ENCODE measurements at places on chromosomes 2 and 18.

DNA sequence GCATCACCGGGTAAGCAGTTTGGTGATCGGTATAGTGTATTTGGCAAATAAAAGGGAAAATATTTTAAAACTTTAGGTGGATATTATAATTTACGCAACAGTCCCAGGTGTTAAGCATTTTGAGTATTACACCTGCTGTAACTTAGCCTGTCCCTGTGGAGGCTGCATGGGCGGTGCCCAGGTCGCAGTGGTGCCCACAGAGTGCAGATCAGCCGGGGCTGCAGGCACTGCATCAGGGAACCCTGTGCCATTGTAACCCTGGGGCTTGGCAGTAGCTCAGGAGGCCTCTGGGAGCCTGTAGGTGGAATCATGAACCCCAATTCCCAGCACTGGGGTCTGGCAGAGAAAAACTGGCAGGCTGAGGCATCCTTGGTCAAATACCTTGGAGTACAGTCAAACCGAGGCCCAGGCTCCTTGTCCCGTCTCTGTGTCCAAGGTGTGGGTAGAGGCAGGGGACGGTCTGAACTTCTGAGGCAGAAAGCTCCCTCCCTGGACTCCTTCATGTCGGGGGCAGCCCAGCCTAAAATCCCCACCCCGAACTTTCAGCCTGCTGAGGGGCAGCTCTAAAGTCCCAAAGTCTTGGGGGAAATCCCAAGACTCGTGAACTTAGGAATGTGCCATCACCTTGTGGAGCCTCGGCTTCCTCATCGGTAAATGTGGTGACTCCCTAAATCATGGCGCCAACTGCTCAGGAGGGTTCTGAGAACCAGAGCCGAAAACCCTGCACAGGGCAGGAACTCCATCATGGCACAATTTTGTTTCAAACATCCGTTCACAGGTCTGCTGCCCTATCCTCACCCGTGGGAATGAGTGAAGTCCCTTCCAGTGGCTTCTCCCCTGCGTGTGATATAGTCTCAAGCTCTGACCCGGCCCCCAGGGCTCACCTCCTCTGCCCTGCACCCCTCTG is 85.7 kb downstream of the INHBB start:
- DNase-seq = no peak

GRCh38 chr18:48020337-48021250 is 90.1 kb upstream of the SMAD2 start:
- DNase-seq = no peak

DNA sequence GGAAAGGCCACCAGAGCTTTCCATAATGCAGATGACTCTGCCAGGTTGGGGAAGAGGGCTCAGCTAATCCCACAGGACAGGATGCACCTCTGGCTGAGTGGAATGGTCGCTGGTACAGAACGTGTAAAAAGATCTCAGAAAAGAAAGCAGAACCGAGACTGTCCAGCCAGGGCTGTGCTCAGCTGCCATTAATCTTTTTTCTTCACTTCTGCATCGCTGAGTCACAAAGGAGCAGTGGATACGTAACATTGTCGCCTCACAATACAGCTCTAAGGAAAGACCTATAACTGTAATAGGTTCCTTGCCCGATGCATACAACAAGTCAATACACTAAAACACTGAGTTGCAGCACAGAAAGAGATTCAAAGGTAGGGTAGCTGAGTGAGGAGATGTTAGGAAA is 354.2 kb downstream of the EN1 start:
- DNase-seq = no peak

GRCh38 chr18:62957885-62958472 is 242.6 kb downstream of the PHLPP1 start:
- no peak for DNase-seq

DNA sequence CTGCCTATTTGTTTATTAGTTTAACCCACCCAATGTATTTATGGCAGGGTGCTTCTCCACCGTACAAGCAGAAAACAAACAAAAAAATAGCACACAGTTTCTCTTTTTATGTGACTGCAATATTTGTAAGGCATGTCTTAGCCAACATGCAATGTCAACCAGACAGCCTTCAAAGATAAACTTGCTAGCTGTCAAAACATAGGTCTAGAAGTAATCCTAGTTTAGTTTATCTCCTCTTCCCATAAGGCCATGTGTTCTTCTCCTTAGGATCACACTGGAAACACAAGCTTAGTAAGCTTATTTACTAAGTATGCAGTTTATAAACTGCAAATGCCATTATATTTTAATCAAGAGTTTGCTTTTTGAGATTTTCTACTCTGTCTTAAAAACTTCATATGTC is 75.6 kb downstream of the LDAH start:
- no peak for DNase-seq

- no peak for DNase-seq
These were observed 89.5 kb upstream of the STK39 start for GRCh38 chr2:168336786-168337388.

DNA sequence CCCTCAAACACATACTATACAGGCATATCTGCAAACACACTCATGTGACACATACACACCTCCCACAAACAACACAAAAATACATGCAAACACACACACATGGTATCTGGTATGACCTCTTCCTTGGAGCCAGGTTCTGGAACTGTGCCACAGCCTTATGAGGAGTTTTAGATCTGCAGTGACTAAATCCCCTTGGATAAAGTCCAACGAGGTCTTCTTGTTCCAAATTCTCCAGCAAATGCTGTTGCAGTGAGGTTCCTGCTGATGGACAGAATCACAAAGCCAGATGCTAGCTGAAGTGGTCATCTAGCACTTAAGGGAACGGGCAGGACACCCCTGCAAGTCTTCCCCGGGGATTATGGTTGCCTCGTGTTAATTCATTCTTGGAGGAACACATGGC is 54.5 kb upstream of the DAPL1 start:
- DNase-seq = no peak

GRCh38 chr2:96824079-96824870 is 8.2 kb downstream of the CNNM3 start:
- no peak for DNase-seq

- no peak for DNase-seq
These were observed 8.5 kb downstream of the ACOXL start for GRCh38 chr2:110740747-110741349.

DNA sequence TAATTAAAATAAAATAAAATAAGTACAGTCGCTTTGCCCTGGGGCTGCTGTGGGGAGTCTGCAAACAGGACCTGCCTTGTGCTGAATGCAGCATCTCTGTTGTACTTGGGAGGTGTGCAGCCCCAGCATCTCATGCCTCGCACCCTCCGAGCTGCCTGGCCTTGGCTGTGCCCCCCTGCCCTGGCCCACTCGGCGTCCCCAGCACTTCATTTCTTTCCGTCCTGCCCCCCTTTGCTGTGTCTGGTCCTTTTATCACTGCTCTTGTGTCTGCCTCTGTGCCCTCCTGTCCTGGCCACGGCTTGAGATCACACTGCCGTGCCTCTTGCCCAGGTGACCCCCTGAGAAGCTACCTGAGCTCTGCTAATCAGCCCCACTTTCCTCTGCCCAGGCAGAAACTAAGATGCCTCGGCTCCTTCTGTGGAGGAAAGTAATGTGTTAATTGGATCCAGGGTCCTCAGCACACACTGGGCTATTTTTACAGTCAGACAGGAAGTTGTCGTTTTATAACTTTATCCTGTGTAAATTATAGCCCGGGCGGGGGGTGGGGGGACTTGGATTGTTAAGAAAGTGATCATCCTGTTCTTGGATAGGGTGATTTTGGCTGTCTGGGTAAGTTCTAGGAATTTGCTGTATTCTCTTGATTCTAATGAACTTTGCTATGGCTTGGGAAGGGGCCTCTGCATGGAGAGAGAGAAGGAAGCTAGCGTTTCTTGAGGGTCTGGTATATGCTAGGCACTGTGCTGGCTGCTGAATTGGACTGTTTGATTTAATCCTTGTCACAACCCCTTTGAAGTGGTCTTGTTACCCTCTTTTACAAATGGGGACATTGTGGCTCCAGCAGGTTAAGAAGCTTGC is 69.4 kb downstream of the AGAP1 start:
- DNase-seq = no peak

DNA sequence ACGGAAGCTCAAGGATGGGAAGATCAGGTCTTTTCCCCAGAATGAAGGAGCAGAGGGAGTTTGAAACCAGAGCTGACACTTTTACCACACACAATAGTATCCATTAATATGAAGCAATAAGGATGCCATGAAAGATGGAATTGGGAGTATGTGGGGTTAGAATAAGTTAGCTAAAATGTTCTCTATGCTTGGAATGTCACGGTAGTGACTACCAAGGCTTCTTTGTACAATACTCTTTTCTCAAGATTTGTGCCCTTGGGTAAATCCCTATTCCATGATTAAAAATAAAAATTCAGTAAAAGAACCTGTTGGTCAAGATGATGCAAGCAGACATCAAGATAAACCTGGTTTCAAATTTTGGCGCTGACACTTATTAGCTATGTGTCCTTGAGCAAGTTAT is 75.0 kb downstream of the NRXN1 start:
- no peak for DNase-seq

- no peak for DNase-seq
These were observed 23.3 kb upstream of the FHOD3 start for GRCh38 chr18:36274083-36274715.

GRCh38 chr18:72155327-72155726 is 388.8 kb downstream of the CBLN2 start:
- DNase-seq = no peak

DNA sequence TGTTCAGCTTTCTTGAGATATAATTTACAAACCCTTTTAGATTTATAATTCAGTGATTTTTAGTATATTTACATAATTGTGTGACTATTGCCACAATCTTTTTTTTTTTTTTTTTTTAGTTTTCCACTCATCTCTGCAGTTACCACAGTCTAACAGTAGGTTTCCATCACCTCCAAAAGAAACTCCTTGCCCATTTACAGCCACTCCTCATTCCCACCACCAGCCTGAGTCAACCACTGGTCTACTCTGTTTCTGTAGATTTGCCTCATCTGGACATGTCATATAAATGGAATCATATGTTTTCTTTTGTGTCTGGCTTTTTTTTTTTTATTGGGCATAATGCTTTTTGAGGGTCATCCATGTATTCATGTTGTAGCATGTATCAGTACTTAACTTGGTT is 16.1 kb downstream of the MTX2 start:
- no peak for DNase-seq

GRCh38 chr2:182446087-182446486 is 19.3 kb upstream of the PDE1A start:
- no peak for DNase-seq

GRCh38 chr2:186641132-186641806 is 51.4 kb downstream of the ITGAV start:
- no peak for DNase-seq

DNA sequence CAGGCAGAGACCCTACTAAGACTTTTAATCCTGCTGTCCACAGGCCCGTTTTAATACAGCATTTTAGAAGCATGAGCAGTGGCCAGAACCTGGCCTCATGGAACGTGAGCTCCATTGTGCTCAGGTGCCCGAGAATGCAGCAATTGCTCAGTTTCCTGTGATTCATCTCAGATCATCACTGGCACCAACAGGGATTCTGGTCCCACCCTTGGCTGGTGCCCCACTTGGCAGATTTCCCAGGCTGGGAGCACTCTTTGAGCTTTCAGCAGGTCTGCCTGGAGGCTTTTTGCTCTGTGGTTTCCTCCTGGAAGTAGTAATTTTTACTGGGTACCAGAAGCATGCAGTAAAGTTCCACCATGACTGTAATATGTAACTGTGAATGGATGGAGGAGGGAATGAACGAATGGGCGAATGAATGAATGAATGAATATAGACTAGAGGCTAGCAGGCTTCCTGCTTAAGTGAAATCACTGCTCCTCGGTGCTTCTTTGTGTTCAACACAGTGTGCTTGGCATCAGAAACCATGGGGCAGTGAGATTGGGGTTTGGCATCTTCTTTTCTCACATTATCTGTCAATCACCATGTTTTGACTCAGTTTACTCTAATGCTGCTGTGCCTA is 312.9 kb downstream of the PRKCE start:
- no peak for DNase-seq

GRCh38 chr2:217722883-217723472 is 279.8 kb downstream of the TNS1 start:
- DNase-seq = no peak

DNA sequence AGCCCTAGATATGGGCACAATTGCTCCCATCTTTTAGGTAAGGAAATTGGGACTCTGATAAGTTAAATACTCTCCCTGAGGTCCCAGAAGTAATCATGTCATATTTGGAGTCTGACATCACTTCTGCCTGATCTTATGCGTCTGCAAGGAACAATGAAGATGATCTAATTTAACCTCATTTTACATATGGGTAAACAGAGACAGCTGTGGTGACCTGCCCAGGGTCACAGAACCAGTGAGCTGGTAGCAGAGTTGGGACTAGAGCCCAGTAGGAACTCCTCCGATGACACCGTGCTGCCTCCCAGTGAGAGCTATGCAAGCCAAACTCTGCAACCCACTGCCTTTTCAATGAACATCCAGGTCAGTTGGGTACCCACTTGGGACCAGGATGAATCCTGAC is 17.8 kb downstream of the CTAGE1 start:
- DNase-seq = no peak

DNA sequence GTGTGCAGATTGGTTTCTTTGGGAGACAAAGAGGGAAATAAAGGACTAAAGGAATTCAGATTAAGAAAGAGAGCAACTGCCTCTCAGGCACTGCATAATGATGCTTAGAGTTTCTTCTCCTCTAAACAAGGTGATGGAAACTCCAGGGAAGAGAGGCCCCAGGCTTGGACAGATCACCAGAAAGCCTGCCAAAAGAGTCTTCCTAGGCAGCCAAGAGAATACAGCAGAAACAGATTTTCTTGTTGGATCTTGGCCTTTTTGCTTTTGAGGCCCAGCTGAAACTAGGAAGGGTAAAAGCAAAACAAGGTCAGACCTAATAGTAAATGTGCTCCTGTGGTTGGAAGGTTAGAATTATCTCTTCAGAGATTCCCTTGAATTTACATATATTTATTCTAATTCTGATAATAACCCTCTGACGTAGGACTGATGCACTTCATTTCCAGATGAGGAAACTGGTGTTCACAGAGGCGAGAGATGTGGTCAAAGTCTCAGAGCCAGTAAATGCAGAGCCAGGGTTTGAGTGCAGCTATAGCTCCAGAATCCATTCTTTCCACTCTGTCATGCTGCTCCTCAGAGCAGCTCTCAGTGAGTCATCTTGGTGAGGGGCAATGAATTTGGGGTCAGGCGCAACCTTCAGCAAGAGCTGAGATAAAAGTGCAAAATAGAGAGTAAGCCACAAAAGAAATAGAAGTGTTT is 142.3 kb upstream of the FBXO11 start:
- no peak for DNase-seq

- DNase-seq = no peak
These were observed 201.0 kb downstream of the NDUFA10 start for GRCh38 chr2:239824046-239824694.

DNA sequence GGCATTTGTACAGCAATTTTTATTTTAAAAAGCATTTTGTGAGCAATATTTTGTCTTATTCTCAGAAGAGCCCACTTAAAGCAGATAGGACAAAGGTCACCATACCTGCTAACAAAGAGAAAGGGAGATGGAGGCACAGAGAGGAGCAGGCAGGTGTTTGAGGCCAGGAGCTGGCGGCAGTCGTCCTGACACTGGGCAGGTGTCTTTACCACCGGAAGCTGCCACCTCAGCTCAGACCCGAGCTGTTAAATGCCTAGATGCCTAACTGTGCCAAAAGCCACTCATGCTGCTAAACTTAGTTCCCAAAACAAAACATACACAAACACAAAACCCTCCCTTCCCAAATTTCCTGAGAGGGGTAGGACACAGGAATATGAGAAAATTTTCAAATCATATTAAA is 120.9 kb downstream of the CNTNAP5 start:
- no peak for DNase-seq

- DNase-seq = no peak
These were observed 135.9 kb downstream of the TPGS2 start for GRCh38 chr18:36692921-36693332.

Data from thoracic aorta (tissue), 2 donors.